ENCODE measurements at places on chromosomes 16 and 17.

- DNase-seq, result no peak
Measured at GRCh38 chr16:17557949-17558348, 87.2 kb upstream of the XYLT1 start.

DNA sequence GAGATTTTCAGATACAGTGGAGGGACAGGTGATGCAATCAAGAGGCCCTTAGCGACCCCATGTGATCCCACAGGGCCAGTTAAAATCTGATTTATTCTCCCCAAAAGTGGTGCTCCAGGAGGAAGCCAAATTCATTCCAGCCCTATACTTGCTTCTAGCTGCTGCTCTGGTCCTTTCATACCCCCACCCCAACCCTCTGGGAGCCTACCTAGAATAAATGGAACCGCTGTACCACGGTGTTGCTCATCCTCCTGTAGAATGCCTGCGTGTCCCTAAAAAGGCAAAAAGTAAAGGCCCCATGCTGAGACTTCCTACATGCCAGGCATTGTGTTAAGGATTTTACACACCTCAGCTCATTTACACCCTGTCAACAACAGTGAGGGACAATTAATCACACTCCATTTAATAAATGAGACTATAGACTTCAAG lies 2.0 kb upstream of the RASL10B start:
- DNase-seq, result no peak

GRCh38 chr16:80366023-80366422 lies 174.8 kb upstream of the DYNLRB2 start:
- no peak for DNase-seq

GRCh38 chr17:27930000-27930399 lies 36.8 kb upstream of the LYRM9 start:
- no peak for DNase-seq
